ENCODE measurements at places on chromosomes 3 and 15.

GRCh38 chr3:11159421-11159904 is 5.2 kb downstream of the HRH1 start:
- no peak for DNase-seq

- DNase-seq, result no peak
Measured at GRCh38 chr3:19267040-19267439, 118.7 kb downstream of the KCNH8 start.

DNA sequence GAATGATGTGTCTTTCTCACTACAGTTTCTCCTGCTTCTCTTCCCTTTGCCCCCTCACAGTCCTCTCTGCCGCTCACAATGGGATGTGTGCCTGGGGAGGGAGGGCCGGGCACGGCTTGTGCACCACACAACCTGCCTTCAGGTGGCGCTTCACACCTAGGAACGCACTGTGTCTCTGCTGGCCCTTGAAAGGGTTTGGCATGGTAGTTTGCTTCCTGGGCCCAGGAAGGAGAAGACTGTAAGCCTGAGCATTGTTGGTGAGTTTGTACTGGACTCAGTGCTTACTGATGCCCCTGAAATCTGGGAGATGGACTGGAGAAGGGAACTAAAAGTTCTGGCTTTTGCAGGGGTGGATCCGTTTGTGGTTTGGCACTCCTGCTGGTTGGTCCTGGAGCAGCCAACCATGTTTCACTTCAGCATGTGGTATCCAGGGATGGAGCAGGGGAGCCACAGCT is 9.2 kb downstream of the ALPK3 start:
- DNase-seq, result no peak

GRCh38 chr3:132456571-132456970 is 39.3 kb downstream of the DNAJC13 start:
- DNase-seq, result no peak

GRCh38 chr3:72246685-72247084 is 461.7 kb upstream of the PROK2 start:
- no peak for DNase-seq

DNA sequence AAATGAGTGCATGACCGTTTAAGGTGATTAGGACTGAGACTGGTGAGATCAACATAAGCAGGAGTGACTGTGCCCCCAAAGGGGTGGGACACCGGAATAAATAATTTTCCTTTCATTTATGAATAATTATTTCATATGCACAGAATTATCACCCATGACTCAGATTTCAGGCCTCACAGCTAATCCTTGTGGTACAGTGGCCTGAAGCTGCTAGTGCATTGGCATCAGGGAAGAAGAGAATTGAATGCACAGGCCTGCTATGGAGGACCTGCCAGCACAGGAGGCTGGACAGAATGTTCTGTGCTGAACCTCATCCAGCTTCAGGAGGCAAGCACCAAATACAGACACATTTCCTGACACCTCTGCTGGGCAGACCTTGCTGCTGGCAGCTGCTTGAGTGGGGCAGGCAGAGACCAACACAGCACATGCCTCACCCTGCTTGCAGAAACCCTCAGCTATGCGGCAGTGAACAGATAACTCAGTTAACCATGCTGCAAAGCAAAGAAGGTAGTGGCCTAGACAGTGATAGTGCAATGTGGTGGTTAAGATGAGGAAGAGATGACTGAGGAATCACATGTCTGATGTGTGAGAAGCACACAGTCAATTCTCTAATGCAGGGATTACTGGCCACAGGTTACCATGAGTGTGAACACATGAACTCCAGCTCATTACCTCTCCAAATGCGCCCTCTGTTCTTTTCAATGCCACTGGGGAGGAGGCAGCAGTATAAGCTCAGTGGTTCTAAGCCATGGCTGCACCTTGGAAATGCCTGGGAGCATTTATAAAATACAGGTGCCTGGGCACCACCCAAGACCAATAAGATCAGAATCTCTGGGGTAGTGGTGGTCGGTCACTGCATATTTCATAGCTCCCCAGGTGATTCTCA is 68.1 kb upstream of the SCN5A start:
- no peak for DNase-seq

- no peak for DNase-seq
Measured at GRCh38 chr15:31516440-31516839, 189.8 kb downstream of the KLF13 start.
